ENCODE measurements at places on chromosomes 1 and 21. TPM values are rescaled to one million over a fixed set of nuclear protein-coding genes. Genes with fewer than 3 reads are reported as not detected.

- DNase-seq: no peak
Measured at GRCh38 chr1:160338580-160338979, 4.5 kb downstream of the COPA start.

- DNase-seq: no peak
Measured at GRCh38 chr1:13813398-13814012, 113.5 kb downstream of the PRDM2 start.

DNA sequence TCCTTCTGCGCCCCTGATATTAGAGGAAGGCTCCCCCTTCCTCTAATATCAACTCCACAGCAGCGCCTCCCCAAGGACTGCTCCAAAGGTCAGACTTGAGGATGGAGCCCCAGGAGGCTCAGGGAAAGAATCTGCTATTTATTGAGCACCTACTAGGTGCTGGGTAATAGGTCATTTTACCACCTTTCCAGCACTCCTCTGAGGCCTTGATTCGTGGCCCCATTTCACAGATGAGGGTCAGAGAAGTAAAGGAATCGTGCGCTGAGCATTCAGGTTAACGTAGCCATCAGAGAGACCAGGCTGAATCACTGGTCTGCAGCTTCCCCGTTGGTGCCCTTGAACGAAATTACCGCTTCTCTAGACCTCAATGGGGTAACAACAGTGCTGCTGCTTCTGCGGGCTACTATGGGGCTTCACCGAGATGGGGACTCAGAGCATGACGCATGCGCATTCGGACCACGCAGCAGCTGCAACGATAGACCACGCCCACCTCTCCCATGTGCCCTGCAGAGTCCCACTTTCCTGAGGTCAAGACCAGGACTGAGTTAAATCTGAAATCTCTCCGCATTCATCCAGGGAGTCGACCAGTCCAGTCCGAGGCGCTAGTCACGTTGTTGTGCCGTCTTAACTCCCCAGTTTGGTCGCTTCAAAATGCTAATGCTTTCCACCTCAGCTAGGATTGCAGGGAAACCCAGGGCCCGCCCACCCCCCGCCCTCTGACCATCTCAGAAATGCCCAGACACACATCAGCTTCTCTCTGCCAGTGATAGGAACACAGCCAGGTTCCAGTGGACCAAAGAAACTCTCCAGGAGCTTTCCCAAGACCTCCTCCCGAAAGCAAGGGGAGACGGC, 12.9 kb downstream of the CAMK2N1 start:
- DNase-seq: no peak

- no peak for DNase-seq
Measured at GRCh38 chr1:48823168-48823567, 46.5 kb upstream of the BEND5 start.

GRCh38 chr1:43659212-43660166, 9.5 kb downstream of the KDM4A start:
- DNase-seq: no peak

- DNase-seq: no peak
Measured at GRCh38 chr1:167913895-167914496, at the start of gene ADCY10. TSS of gene ADCY10 (minus strand) at chr1:167914134. CDS start at chr1:167905140, 8,994 bp downstream.

- DNase-seq: no peak
Measured at GRCh38 chr1:167627615-167627864, 2.5 kb upstream of the RCSD1 start.

GRCh38 chr1:184533049-184533448, 146.2 kb downstream of the C1orf21 start:
- DNase-seq: no peak

DNA sequence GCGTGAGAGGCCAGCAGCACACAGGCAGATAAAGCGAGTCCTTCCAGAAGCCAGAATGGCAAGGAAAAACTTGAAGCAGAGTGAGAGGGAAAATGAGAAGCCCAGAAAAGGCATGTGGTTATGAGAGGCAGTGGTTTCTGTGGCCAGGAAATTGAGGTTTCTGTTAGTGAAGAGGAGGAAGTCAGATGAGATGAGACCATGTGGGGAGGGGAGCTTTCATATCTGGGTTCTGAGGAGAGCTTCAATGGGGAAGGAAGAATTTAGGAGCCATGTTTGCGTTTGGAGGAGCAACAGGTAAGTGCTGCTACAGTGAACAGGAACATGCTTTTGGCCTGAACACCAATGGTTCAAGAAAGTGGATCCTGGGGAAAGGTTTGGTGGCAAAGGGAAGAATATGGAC, 6.1 kb upstream of the CD1A start:
- DNase-seq: no peak

GRCh38 chr1:119874186-119874585, 22.1 kb downstream of the ADAM30 start:
- DNase-seq: no peak

DNA sequence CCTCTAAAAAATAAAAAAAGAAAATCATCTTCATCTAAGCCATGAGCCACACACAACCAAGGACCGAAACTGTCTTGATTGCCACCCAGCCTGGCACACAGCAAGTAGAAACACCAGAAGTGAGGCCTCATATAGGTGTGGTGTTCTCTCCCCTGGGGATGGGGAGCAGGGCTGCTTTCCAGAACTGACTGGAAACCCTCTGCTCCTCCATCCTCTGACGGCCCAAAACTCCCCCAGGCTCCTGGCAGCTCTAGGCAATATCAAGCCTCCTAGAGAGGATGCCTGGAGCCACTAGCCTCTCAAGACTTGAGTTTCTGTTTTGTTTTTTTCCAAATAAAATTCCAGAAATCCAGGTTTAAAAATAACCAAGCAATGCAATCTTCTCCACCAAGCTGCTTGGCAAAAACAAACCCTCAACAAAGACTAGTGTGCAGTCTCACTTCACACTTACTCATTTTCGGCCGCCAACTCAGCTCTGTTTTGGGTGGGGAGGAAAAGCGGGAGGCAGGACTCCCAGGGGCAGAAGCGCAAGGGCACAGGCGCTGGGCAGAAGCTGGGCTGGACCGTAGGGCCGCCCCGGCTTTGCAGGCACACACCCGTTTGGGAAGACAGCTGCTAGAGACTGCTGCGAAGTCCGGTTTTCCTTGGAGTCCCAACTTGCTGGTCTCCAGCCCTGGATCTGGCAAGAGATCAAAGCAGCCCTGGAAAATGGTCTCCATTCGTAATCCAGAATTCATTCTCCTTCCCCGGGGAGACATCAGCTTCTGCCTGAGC, 78.2 kb upstream of the CAPZB start:
- DNase-seq: no peak

GRCh38 chr1:168135921-168136708, 615 bp downstream of the GPR161 start:
- DNase-seq: no peak

GRCh38 chr1:214544791-214545190, 6.6 kb downstream of the PTPN14 start:
- DNase-seq: no peak

DNA sequence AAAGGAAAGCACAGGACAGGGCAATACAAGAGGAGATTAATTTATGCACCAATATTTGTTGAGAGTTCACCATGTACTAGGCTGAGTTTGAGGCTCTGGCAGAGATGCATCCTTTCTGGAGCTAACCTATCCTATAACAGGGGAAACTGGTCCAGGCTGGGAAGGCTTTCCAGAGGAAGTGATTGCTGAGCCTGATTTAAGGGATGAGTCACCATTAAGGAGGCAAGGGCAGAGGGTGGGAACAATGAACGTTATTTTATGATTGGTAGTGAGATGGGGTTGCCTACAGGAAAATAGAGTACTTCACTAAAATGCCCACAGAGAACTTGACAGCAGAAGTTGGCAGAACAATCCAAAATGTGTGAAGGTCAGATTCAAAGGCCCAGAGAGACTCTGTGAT, 141.4 kb downstream of the PLPP3 start:
- DNase-seq: no peak

- no peak for DNase-seq
Measured at GRCh38 chr1:17246971-17247370, 1.9 kb upstream of the PADI3 start.

DNA sequence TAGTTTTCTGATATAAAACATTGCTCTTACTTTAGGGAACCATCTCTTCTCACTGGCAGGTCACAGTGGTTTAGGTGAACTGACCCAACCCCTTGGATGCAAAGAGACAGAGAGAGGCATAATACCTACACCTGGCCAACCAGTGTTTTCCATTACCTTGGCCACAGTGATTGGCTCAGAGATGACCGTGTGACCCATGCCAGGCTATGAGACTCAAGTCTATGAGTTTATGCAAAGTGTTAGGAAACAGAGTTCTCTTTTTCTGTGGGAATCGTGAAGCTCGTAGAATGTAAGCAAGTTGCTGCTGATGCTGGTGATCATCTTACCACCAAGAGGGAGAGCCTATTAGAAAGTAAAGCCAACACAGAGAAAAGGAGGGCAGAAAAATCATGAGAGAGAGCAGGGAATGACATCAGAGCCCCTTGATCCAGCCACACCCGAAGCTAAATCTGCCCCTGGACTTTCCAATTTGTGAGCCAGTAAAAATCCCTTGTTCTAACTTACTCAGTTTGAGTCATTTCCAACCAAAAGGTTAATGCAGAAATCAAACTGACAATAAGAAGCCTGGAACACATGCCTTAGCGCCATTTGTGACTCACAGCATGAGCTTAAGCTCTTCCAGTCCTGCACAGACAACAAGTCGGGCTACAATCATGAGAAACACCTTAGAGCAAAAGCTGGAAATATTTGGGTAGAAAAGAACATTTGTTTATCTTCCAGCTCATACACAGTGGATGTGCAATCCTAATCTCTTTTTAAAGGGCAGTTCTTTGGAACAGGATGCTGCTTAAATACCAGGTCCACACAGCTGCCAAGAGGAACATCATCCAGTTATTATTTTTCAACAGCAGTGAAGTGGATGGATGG, 81.3 kb upstream of the KAZN start:
- no peak for DNase-seq

DNA sequence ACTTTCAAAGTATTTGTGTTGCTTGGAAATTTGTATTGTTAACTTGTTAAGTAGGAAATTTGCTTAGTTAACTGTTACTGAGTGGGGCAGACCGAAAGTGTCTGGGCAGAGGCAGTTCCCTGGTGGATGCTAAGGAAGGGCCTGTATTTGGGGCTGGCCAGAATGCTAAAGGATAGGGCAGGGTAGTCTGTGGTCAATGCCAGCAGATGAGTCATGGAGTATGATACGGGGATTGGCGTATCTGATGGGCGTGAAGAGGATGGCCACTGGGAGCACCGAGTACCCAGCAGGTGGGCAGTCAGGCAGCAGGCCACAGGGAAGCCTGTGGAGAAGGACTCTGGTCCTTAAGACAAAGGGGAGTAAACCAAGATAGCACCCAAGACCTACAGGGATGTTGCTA, 46.6 kb upstream of the SCAF4 start:
- no peak for DNase-seq

DNA sequence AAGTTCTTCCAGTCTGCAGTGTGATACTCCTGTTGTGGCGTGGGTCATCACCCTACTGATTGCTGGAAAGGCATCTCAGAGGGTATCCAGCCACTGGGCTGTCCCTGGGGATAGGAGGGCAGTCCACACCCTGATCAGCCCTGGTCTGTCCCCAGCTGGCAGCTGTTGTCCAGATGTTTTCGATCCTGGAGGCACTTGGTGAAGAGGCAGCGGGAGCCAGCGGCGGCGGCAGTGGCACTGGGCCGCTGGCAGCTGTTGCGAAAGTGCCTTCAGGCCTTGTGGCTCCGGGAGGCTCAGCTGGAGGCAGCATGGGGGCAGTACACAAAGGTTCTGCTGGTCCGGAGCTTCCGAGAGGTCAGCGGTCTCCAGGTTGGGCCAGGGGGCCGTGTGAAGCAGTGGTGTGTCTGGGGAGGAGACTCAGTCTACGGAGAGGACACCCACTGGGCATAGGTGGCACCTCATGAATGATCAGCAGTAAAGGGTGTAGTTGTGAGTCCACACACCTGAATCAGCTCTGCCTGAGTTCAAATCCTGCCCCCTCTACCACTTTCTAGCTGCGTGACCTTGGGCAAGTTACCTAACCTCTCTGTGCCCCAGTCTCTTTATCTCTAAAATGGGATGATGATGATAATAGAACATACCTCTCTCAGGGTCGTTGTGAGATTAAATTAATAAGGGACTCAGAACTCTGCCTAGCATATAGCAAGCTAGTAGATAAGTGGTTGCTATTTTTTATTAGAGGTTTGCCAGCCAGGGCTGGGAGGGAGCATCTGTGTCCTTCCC, 6.1 kb downstream of the C1orf167 start:
- DNase-seq: no peak

- DNase-seq: no peak
Measured at GRCh38 chr1:109188781-109189180, 24.9 kb upstream of the SARS1 start.

- no peak for DNase-seq
Measured at GRCh38 chr1:220691053-220691684, 1.0 kb downstream of the C1orf115 start.

DNA sequence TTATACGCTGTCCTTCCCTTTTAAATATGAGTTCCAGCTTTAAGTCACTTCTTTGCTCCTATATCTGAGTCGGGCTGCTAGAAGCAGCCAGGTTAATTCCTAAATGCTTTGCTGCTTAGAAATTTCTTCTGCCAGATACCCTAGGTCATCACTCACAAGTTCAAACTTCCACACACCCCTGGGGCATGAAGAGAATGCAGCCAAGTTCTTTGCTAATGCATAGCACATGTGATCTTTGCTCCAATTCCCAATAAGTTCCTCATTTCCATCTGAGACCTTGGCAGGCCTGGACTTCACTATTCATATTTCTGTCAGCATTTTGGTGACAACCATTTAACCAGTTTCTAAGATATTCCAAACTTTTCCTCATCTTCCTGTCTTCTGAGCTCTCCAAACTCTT, 14.5 kb upstream of the APP start:
- no peak for DNase-seq

DNA sequence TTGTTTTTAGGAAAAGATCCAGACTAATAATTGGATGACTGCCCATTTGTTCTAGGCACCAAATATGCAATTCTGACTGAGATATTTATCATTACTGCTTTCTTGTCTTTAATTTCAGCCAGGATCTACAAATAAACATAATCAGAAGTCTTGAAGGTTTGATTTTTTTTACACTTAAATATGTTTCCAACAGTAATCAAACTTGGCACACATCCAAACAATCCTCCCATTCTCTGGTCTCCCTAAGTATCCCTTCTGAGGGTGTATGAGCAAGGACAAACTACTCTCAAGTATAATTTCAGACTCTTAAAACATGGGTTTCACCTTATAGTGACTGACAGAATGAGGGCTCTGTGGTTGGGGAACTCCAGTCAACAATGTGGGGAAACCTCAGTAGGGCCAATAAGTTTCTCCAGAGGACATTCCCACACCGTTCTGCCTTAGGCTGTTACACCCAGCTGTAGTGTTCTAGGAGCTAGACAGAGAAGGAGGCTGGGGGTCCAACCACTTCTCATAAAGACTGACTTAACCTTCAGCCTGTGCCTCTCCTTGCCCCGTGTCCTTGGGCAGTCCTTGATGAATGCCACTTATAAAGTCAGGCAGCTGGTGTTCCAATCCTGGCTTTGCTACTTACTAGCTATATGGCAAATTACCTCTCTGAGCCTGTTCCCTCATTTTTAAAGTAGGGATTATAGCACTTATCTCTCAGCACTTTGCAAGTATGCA, 1.5 kb upstream of the PALMD start:
- no peak for DNase-seq

The CD1B gene
- total RNA-seq: not detected

The FCMR gene
- total RNA-seq: 0.95 TPM

The KIF14 gene
- total RNA-seq: 8.5 TPM

The YOD1 gene
- 18.1 TPM for total RNA-seq

The MAP1LC3C gene
- 1.9 TPM for total RNA-seq

The ALDH9A1 gene
- 74.1 TPM for total RNA-seq

The PDZK1IP1 gene
- total RNA-seq: not detected

The KISS1 gene
- total RNA-seq: not detected

The PIK3R3 gene
- total RNA-seq: 16.2 TPM

The ERG gene
- 17.1 TPM for total RNA-seq

The CHI3L2 gene
- total RNA-seq: 0.26 TPM

The KLHDC7A gene
- total RNA-seq: 3.3 TPM

The ADORA1 gene
- total RNA-seq: 1.4 TPM

The CC2D1B gene
- 8.8 TPM for total RNA-seq

Measured in urinary bladder (tissue), 4 donors.